ENCODE measurements at places on chromosomes 16 and 17.

GRCh38 chr17:17859909-17860765 lies 23.4 kb upstream of the SREBF1 start:
- peak; percentile 63 for DNase-seq

GRCh38 chr17:1638624-1639300 lies 6.8 kb downstream of the SCARF1 start:
- DNase-seq, result no peak

- no peak for DNase-seq
Measured at GRCh38 chr16:11669380-11670146, 1.3 kb downstream of the SNN start.

DNA sequence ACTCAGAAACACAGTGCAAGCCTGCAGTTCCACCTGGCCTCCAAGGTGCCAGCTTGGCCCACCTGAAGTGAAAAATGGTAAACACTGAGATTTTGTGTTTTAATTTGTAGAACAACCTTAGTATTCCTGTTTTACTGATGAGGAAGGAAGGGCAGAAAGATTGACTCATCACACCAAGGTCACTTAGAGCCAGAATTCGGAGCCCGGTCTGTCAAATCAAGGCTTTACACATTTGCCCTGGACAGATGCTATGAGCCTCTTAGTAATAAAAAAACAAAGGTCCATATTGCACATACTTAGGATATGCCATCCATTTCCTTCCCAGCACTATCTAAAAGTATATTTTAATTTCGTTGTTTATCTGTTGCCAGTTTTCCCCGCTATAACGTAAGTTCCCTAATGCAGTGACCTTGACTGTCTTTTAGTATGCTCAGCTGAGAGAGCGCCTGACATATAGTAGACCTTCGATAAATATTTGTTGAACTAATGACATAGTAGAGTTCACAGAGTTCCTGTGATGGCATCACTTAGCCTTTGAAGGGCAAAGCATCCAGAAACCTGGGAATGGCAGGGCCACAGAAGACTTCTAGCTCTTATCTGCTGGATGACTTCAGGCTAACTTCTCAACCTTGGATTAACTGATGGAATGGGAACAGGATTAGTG lies 7.2 kb upstream of the TBKBP1 start:
- DNase-seq, result no peak

DNA sequence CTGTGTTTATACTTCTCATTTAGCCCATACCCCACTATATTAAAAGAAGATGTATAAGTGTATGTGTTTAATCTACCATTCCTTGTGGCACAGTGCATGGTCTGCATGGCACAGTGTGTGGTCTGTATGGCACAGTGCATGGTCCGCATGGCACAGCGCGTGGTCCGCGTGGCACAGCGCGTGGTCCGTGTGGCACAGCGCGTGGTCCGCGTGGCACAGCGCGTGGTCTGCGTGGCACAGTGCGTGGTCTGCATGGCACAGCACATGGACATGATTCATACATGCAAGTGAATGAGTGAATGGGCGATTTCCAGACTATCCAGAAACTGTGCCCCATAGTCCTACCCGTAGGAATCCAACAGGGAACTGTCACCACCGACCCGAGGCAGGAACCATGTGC lies 632.6 kb downstream of the MAF start:
- no peak for DNase-seq

DNA sequence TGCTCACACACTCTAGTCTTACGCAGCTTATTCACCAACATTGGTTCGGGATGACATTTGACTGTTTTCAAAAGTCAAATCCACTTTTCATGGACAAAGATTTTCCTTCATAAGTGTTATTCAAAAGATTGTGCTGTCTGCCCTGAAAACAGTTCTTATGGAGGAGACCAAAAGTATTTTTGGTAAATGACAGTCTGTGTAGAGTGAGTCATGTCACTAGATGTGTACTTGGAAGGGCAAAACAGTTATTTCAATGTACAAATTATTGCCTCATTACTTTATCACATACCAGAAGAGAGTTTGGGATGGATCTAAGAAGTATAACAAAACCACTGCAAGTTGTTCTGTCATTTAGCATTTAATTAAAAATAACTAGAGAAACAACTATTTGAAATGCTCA lies 265.6 kb downstream of the CDH13 start:
- DNase-seq, result no peak

GRCh38 chr17:28446716-28447395 lies 26.6 kb upstream of the SLC13A2 start:
- DNase-seq, result no peak

Measured in central memory CD4-positive, alpha-beta T cell (primary cell).